ENCODE measurements at places on chromosomes 1 and 21.
A peak's percentile ranks its signal among the peaks of the same experiment; 100 is the strongest.

- DNase-seq, result no peak
Observed at GRCh38 chr1:2925918-2926317, 95.3 kb upstream of the ACTRT2 start.

DNA sequence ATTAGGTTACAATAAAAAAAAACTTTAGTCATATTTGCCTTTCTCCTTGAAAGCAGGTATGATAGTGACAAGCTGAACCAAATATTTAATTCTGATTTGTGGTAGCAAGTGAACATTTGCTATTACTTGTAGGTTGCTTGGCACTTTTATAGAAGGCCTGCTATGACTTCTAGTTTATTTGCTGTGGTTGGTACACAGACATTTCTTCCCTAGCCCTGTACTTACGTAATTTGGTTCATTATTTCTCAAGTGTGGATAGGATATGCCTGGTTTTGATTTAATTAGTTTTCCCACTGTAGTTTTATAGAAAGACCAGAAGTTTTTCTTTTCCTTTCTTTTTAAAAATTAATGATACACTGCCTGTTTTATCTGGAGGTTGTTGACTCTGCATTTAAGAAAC, 55.9 kb downstream of the PPP2R5A start:
- DNase-seq, result no peak

GRCh38 chr1:50959303-50959912, 659 bp downstream of the FAF1 start:
- peak; percentile 37 for DNase-seq

- DNase-seq, result no peak
Observed at GRCh38 chr1:156909671-156910070, 10.8 kb upstream of the LRRC71 start.

DNA sequence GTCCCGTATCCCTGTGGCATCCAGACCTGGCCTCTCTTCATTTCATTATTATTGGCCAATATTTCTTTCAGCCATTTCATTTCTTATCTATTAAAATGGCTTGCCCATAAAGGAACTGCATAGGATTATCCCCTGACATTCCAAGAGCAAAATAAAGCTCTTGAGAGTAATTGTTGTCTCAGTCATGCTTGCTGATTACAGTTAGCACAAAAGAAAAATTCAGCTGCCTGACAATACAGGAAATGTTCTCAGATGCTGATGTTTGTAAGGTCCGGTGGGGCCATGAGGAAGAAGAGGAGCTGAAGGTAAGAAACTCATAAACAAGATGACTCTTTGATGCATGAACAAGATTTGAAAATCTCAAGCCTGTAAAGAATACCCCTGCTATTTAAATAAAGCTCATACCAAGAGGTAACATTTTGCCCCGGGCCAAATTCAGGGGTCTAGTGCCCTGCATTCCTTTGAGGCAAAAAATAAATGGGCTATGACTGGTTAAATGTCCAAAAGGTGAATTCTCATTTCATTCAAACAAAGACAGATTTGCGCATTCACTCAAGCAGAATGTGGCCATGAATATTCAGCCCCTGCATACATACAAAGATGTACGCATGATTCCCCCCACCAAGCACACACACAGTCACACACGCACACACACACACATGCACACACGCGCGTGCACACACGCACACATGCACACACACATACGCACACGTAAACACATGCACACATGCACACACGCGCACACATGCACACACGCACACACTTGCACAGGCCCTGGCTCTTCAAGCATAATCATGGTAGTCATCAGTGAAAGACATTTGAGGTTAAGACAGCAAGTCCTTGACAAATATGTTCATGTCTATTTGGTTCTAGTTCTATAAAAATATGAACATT, 44.8 kb downstream of the KCNJ15 start:
- DNase-seq, result no peak

GRCh38 chr21:39979321-39979720, 112.1 kb downstream of the PCP4 start:
- DNase-seq, result no peak

- no peak for DNase-seq
Observed at GRCh38 chr1:8497210-8497819, 179.4 kb downstream of the SLC45A1 start.

- no peak for DNase-seq
Observed at GRCh38 chr1:222865718-222866117, 50.9 kb downstream of the DISP1 start.

DNA sequence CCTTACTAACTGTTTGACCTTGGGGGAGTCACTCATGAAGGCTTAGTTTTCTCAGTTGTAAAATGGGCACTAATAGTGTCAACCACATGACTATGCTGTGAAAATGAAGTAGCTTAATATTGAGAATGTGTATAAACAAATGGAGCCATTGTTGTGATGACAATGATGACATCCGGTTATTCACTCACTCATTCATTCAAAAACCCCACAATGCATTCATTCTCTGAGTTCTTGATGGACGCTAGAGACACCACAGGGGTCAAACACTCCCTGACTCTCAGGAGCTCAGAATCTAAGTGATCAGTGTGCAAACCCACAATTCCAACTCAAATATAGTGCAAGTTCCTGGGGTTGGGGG, 138.9 kb downstream of the FOXD2 start:
- no peak for DNase-seq

GRCh38 chr1:116154536-116154935, 43.3 kb downstream of the MAB21L3 start:
- DNase-seq, result no peak

DNA sequence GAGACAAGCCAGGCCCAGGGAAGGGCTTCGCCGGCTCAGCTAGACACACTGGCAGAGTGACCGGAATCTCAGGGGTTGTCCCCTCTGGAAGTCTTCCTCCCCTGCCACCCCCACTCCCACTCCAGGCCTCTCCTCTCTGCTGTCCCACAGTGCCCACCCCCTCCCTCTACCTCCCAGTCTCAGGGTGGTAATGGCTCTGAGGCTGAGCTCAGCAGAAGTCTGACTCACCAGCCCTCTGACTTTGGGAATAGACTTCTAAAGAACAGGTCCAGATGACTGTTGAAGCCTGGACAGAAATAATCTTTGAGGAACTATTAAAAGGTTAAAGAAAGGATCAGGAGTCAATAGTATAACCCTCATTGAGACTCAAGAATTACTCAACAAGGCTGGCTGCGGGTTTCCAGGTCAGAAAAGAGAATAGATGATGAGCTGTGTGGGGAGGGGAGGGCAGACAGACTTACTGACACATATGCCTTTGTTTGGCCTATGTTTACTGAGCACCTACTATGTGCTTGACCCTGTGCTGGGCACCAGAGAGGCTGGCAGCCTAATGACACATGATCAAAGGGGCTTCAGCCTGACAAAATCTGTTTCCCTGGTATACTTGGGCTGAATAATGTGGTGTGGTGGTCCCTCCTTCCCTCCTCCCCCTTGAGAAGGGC, 8.2 kb downstream of the HCRTR1 start:
- DNase-seq, result peak; percentile 59

- no peak for DNase-seq
Observed at GRCh38 chr1:219120624-219121544, 52.8 kb upstream of the LYPLAL1 start.

DNA sequence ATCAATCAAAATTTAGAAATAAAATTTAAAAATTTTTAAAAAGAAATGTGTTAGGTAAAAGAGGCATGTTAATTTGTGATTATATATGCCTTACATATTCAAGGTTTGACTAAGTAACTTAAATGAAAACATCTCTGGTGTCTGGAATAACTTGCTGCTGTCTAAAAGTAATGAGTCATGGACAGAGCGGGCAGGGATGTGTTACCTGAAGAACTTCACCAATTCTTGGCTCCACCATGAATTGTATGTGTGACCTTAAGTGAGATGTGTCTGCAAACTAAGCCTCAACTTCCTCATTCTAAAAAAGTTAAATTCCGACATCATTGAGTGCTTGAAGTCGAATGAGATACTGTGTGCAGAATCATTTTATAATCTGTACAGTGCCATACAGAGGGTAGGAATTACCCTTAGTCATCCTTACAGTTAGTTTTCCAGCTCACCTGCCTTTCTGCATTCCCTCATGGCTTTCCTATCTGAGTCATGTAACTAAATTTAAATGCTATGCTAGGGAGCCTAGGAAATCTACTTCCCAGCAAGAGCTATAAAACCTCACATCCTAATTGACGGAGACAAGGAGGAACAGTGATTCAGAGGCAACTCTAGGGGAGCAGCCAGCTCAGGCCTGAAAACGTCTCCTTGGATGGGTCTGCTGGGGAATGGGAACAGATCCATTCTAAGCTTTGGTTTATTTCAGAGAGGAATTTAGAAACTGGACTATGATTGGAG, 100.7 kb upstream of the TSPAN2 start:
- peak; percentile 95 for DNase-seq

DNA sequence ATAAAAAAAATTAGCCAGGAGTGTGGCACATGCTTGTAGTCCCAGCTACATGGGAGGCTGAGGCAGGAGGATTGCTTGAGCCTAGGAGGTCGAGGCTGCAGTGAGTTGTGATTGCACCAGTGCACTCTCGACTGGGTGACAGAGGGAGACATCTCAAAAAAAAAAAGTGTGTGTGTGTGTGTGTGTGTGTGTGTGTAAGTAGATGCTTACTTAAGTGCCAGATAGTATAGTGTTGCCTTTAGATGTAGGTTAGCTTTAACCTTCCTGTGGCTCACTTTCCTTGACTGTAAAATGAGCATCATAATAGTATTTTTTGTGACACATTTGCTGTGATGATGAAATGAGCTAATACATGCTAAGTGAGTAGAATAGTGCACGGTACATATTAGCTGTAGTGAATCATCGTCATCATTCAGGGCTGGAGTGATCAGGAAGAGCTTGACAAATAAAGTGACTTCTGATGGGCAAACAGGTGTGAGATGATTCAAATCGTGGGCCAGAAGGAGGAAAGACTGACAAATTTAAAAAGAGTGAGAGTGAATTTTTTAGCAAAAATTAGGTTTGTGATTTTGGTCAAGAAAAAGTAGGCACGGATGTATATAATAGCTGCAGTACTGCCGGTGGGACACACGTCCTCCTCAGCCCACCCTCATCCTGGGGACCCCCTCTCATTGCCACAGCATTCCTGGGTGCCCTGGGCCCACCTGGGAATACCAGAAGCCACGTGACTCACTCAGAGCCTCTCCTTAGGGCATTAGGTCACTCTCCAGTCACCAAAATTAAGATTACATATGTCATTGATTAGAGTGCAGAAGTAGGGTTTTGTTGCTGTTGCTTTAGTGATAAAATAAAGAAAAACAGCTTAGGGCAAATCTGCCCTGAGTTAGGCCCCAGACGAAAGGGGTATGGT, 33.9 kb downstream of the EIF2D start:
- peak; percentile 25 for DNase-seq

DNA sequence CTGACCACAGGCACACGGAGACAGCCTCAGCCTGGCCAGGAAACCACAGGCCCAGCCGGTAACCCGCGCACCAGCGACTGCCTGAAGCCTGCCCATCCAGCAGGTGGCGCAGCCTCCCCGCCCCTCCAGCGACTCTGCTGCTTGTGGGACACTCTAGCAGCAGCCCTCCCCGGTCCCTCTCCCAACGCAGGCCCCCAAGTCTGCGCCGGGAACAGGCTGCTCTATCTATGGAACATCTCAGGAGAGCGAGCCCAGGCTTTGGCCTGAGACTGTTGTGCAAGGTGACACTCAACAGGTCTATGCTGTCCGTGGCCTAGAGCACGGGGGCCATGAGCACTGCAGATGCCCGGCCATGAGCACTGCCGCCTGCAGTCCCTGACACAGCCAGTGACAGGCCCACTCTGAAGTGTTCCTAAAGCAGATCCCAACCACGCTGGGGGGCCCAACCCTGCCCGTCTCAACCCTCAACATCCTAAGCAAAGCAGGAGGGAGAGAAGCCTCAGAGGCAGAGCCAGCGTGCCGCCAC, 28.4 kb downstream of the WDR4 start:
- DNase-seq, result peak; percentile 32

DNA sequence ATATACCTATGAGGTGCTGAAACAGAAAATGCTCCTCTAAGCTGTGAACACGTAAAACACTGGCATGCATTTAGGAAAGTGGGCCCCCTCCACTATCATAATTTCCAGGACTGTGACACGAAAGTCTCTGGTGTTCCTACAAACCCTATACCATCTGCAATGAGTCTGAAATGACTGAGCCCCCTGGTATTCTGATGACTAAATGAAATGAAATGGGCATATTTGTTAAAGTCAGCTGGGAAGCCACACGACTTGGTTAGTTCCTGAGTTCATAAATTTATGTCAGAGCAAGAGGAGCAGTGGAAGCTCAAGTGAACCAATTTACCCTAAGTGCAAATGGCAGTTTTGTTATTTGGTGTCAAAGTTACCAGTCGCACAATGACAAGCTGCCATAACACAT, 182.3 kb downstream of the KCTD3 start:
- DNase-seq, result peak; percentile 79

- peak; percentile 50 for DNase-seq
Observed at GRCh38 chr1:2566101-2567045, 10.2 kb downstream of the TNFRSF14 start.

- DNase-seq, result peak; percentile 34
Observed at GRCh38 chr1:15296585-15297321, 49.7 kb downstream of the FHAD1 start.
